ENCODE measurements at places on chromosomes 2 and 18.

DNA sequence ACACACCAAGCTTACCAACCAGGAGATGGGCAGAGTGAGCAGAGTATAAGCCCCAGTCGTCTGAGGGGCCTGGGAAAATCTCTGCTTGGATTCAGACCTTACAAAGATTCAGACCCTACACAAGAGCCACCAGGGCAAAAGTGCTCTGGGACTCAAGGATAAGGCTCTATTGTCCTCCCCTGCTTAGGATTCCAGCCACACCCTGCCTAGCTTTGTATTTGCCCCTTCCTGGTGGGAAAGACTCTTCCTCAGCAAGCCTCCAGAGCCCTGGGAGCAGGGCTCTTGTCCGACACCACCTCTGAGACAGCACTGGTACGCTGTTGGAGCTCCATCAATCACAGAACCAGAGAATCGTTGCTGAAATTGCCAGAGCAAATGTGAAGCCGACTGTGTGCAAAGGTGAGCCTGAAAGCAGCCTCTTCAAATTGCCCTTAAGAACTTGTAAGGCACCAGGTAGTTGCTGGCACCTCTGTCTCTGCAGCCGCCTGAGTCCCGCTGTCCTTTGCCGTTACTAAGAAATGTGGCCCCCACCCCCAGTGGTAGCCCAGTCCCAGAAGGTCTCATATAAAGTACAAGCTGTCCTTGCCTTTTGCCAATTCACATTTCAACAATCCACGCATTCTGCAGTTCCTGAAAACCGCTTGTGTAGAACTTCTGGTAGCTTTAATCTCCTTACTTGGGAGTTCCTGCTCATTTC is 148.7 kb downstream of the CTIF start:
- no peak for DNase-seq

- DNase-seq, result no peak
Observed at GRCh38 chr18:69631281-69631680, 230.6 kb downstream of the DOK6 start.

DNA sequence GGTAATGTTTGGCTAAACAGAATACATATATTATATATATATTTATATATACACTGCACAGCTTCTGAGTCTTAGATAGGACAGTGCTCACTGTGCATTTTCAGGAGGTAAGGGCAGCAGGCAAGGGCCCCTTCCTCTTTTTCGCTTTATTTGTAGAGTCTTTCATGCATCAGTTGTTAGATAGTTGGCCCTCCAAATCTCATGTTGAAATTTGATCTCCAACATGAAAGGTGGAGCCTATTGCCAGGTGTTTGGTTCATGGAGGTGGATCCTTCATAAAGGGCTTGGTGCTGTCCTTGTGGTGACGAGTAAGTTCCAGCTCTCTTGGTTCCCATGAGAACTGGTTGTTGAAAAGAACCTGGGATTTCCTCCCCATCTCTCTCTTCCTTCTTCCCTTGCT is 48.1 kb downstream of the TSN start:
- DNase-seq, result no peak

DNA sequence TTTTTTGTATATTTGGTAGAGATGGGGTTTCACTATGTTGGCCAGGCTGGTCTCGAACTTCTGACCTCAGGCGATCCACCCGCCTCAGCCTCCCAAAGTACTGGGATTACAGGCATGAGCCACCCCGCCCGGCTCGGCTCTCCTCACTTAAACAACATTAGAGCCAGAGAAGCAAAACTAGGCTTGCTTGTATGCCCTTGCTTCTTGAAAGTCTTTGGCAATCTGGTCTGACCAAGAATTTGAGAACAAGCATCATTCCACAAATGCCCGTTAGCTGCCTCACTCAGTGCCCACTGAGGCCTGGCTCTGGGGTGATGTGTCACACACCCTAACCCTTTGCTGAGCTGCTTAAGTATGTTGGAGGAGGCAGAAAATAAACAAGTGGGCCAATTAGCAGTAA is 33.5 kb downstream of the SOWAHC start:
- no peak for DNase-seq

GRCh38 chr2:158984604-158985135 is 16.2 kb downstream of the TANC1 start:
- DNase-seq, result no peak

DNA sequence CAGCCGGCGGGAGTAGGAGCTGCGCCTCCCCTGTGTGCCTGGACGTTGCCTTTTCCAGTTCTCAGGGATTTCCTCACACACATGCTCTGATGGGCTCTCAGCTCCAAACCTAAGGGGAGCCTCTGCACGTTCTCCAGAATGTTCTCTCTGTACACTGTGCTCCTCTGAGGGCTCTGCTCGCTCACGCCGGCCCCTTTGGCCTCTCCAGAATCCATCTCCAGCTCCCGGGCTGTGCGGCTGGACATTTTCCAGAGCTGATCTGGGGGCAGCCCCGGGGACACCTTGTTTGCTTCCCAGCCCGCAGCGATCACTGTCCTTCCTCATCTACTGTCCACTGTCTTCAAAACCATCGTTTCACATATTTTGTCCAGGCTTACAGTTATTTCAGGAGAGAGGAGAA is 245.4 kb upstream of the HDAC4 start:
- no peak for DNase-seq

- no peak for DNase-seq
Observed at GRCh38 chr2:85750587-85751575, 2.9 kb upstream of the ATOH8 start.

GRCh38 chr2:168456521-168457189 is 583 bp downstream of the CERS6 start:
- peak; percentile 50 for DNase-seq

Measured in NCI-H1930 (cell line).